ENCODE measurements at places on chromosomes 7 and 10. TPM values are rescaled to one million over a fixed set of nuclear protein-coding genes. Genes with fewer than 3 reads are reported as not detected.

TMEM106B gene
- total RNA-seq = 50.2 TPM

SEMA3D gene
- total RNA-seq = 51.2 TPM

C10orf90 gene
- total RNA-seq = 1.1 TPM

EMX2 gene
- total RNA-seq = 1.1 TPM

GPR15LG gene
- total RNA-seq = not detected

HHEX gene
- total RNA-seq = 0.49 TPM

C7orf25 gene
- 11.3 TPM for total RNA-seq

CDHR1 gene
- total RNA-seq = not detected

AKR1C4 gene
- total RNA-seq = not detected

NUTM2D gene
- 0.82 TPM for total RNA-seq

LRRC18 gene
- total RNA-seq = not detected

TMEM236 gene
- 0.09 TPM for total RNA-seq

LRGUK gene
- total RNA-seq = 0.82 TPM

- DNase-seq = peak; percentile 50
Measured at GRCh38 chr10:46520941-46521340, 35.5 kb downstream of the GPRIN2 start.

- peak; percentile 73 for DNase-seq
Measured at GRCh38 chr7:25073451-25073850, 51.6 kb downstream of the CYCS start.

DNA sequence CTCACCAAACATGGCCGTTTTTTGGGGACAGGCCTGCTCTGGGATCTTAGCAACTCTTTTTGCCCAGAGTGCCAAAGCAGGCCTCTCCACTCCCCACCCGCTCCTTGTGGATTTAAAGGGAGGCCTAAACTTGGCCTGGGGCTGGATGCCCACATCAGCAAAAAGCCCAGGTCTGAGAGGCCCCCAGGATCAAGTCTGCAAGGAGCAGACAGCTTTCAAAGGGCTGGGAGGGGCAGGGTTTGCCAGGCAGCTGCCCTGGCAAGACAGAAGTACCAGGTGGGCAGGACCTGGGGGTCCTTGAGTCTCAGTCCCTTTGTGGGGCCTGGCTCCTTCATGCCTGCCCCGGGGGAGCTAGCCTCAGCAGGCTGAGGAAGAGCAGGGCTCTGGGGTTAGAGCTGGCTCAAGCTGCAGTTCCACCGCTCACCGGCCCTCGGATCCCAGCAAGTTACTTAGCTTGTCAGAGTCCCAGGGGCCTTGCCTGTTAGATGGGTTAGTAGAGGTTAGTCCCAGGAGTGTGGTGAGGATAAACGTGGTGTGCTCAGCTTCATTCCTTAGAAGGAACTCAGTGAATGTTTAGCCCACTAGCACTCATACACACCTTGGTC is 56.2 kb downstream of the ARHGAP22 start:
- DNase-seq = no peak

- DNase-seq = no peak
Measured at GRCh38 chr10:58300676-58301075, 31.7 kb downstream of the CISD1 start.

- DNase-seq = no peak
Measured at GRCh38 chr7:137919987-137920386, 73.2 kb upstream of the DGKI start.

DNA sequence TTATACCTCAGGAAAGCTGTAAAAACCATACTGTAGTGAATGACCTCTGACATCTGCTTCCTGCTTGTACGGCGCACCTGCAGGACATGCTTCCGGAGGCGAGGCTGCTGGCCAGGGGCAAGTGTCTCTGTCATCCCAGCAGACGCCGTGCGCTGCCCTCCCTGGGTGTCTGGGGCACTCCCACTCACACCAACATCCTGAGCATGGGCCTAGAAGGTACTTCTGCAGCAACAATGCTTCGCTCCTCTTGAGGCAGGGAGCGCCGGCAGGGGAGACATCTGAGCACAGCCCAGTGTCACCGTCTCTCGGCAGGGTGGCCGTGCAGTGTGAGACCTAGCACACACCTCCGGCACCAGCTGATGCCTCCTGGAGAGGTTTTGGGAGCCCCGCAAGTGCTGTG is 269.2 kb downstream of the MAD1L1 start:
- no peak for DNase-seq

DNA sequence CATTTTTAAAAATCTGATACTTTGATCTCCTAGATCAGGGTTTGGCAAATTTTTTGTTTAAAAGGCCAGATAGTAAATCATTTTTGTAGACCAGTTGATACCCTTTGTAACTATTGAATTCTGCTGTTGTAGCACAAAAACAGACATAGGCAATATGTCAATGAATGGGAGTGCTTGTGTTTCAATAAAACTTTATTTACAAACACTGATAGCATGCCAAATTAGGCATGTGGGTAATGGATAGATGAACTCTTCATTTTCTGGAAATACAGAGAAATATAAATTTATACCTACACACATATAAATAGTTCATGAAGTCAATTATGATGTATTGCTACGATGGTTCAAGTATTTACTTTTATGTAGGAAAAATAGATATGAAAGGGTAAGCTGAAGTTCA is 60.4 kb downstream of the SEMA3A start:
- no peak for DNase-seq

- peak; percentile 45 for DNase-seq
Measured at GRCh38 chr7:111803015-111803758, 240.9 kb upstream of the IMMP2L start.

GRCh38 chr10:23037561-23037960 is 57.8 kb upstream of the MSRB2 start:
- no peak for DNase-seq

DNA sequence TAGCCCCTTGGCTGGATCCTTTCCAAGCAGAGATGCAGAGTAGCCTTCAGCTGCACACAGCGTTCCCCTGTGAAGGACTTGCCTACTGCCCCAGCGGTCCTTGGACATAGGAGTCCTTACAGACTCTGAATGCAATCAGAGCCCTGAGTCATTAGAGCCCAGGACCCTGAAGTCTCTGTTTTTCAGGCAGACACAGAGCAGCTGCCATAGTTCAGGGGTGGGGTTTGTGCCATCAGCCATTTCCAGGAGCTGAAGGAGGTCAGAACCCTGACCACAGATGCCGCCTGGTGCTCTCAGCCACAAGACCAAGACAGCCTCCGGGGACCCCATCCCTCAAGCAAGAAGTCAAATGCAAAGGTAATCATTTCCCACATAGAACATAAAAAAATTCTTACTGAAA is 32.8 kb upstream of the WDFY4 start:
- no peak for DNase-seq

- DNase-seq = no peak
Measured at GRCh38 chr10:101130984-101131961, at the start of gene TLX1. Gene TLX1, plus strand, starts transcription at chr10:101131300. Its CDS starts 242 bp downstream, at chr10:101131542.

- DNase-seq = no peak
Measured at GRCh38 chr7:105323366-105323765, 65.4 kb downstream of the SRPK2 start.

DNA sequence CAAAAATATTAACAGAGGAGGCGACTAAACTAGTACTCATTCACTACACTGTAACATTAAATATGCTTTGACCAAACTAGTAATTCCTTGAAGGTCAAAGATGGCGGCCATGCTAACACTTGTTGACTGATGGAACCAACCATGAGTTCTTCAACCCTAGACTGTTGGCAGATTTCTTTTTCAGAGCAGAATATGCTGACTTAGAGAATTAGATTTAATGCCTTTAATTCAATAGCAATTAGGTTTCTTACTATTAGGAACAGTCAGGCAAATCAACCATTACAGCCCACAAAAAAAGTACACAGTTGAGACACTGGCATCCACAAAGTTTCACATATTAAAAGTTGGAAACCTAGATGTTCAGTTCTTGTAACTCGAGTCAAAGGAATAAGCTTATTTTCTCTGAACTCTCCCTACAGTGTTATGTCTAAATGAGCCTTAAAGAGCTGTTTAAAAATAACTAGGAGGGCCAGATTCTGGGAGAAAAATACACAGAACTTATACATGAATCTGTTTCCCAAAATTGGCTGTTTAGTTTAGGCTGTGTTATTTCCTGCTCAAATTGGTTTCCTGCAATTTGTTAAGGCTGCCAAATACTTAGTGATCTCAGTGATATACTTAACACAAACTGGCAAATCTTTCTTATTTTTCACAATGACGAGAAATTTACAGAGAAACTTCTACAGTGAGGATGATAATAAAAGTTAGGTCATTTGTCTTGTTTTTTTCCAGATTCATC is 17.6 kb downstream of the CHCHD3 start:
- DNase-seq = no peak

- DNase-seq = no peak
Measured at GRCh38 chr7:122082160-122082559, 61.9 kb downstream of the AASS start.

DNA sequence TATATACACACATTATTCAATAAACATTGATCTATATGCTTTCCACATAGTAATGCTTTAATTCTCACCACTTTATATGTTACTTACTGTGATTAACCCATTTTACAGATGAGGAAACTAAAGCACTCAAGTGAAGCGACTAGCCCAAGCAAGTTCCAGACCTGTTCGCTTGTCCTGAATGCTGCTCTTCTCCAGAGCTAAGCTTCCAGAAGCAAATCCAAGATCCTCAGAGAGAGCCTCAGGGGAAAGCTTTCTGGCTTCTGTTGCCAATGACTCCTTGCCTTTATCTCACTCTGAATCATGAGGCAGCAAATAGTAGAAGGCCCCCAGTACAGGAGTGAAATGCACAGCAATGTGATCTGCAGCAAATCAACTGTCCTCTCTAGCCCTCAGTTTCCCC is 32.2 kb downstream of the XPNPEP1 start:
- DNase-seq = peak; percentile 79

DNA sequence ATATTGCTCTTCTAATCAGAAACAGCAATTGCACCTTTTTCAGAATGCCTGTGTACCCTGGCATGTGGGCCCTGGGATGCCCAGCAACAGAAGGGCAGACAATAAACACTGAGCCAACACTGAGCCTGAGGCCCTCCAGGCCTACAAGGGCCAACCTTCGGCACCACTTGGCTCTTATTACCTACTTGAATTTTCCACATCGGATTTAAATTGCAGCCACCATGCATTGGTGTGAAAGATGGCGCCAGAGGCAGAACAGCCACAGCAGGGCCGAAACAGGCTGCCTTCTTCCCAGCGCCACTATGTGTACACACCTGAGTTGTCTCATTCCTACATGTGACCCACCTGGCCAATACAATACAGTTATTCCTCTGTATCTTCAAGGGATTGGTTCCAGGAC is 51.4 kb upstream of the EZH2 start:
- no peak for DNase-seq

GRCh38 chr10:119505131-119505551 is 37.4 kb downstream of the RGS10 start:
- no peak for DNase-seq

DNA sequence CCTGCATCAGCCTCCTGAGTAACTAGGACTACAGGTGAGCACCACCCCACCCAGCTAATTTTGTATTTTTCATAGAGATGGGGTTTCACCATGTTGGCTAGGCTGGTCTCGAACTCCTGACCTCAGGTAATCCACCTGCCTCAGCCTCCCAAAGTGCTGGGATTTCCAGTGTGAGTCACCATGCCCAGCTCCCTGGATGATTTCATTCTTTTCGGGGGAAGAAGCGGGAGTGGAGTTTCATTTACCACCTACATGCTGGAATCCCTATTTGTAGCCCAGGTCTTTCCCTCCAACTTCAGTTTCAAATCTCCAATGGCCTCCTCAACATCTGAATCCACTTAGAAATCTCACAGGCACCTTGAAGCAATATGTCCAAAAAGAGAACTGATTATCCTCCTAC is 2.9 kb upstream of the BTRC start:
- DNase-seq = no peak

DNA sequence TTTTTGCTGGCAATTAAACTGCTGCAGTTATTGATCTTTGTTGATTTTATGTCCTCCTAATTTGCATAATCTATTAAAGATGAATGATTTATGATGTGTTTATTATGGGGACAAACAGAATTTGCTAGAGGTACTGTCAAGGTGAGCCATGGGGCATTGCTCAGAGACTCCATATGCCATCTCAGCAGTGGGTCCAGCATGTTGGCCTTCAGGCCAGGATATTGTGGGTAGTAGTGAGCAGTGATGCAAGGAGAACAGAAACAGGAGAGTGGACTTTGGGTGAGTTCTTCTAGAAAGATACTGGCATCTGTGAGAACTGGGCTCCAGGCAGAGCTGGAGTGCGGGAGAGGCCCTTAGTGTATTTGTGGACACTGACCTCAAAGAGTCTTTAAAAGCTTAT is 65.9 kb downstream of the PAX2 start:
- DNase-seq = no peak

GRCh38 chr7:2118056-2118455 is 114.7 kb downstream of the MAD1L1 start:
- no peak for DNase-seq

GRCh38 chr10:2623675-2624274 is 443.6 kb upstream of the PFKP start:
- no peak for DNase-seq

DNA sequence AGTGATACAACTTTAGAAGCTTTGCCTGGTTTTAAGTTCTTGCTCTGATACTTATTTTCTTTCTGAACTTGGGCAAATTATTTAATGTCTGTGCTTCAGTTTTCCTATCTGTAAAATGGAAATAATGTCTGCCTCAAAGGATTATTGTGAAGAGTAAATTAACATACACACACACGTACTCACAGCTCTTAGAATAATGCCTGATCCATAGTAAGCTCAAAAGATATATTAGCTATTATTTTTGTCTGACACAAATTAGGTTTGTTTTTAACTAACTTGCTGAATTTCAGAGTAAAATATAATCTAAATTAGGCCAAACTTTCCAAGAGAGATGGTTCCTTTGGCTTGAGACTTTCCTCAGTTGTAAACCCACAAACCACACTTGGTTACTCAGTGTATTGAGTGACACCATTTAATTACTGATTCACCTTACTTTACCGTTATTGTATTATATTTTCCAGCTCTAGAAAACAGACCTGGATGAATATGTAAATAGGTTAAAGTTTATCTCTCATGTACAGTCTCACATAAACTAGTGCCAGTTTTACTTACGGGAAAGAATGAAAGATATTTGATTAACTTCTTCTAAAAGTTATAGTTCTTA is 50.4 kb downstream of the VTI1A start:
- DNase-seq = no peak

- no peak for DNase-seq
Measured at GRCh38 chr10:110042891-110043290, 35.1 kb downstream of the ADD3 start.

DNA sequence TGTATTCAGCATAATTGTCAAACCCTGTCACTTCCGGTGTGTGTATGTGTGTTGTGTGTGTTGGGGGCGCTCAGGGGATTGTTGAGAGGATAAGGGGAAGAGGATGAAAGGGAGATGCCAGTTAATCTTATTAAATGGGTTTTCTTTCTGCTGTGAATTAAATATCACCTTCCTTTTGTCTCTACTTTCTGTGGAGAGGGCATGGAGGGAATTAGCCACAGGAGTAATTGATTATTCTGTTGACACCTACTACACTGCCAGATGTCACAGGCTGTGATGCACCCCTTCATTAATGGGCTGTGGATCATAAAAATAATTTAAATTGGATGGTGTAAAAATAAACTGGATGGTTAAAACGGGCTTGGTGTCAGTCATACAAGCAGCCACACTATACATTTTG is 311.9 kb downstream of the MDFIC start:
- DNase-seq = no peak

Data from fibroblast of the aortic adventitia (primary cell).